WTC11 (cell line): ENCODE measurements at places on chromosomes 13 and 19. TPM values are rescaled to one million over a fixed set of nuclear protein-coding genes. Genes with fewer than 3 reads are reported as not detected.

GRCh38 chr19:39745643-39746042, 7.8 kb upstream of the CLC start:
- no peaks in the 10 kb centered on the region for H3K36me3 ChIP-seq
- H3K27ac ChIP-seq, result no peak overlapping the region
- H3K4me3 ChIP-seq, result no peak overlapping the region

DNA sequence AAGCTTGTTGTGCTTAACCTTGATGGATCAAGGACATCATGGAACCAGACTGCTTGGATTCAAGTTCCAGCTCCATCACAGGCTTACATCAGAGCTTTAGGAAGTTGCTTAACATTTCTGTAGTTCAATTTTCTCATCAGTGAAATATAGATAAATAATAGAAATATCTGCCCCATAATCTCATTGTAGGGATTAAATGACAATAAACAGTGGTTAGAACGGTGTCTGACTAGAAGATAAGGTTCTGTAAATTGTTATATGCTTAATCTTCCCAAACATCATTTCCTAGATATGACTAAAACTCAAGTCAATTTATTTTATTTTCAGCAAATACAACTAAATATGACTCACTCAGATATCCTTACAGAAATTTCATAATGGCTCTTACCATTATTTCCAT, 83.5 kb downstream of the SLITRK1 start:
- H3K36me3 ChIP-seq, result no peaks in the 10 kb centered on the region
- no peak for DNase-seq
- no peaks in the 10 kb centered on the region for H3K27me3 ChIP-seq

- H3K27me3 ChIP-seq, result peaks cover 8% of the 10 kb centered on the region
- H3K36me3 ChIP-seq, result no peaks in the 10 kb centered on the region
- peak overlapping the region; percentile 51; the same call in 1 of the 2 replicates for H3K27ac ChIP-seq
- peaks cover 54% of the 10 kb centered on the region for H3K4me1 ChIP-seq
- H3K4me3 ChIP-seq, result peak overlapping the region; percentile 57
These were observed 116.8 kb upstream of the CACNA1A start for GRCh38 chr19:13622766-13623715.

- peak; percentile 66 for DNase-seq
- H3K4me3 ChIP-seq, result peak overlapping the region; percentile 86
- H3K36me3 ChIP-seq, result peaks cover 10% of the 10 kb centered on the region
These were observed 636 bp upstream of the ZNF579 start for GRCh38 chr19:55581145-55581822.

GRCh38 chr13:45542391-45542790, 73.1 kb downstream of the ERICH6B start:
- H3K27ac ChIP-seq, result no peak overlapping the region
- no peak overlapping the region for H3K4me3 ChIP-seq
- DNase-seq, result no peak
- H3K27me3 ChIP-seq, result no peaks in the 10 kb centered on the region
- no peaks in the 10 kb centered on the region for H3K4me1 ChIP-seq

DNA sequence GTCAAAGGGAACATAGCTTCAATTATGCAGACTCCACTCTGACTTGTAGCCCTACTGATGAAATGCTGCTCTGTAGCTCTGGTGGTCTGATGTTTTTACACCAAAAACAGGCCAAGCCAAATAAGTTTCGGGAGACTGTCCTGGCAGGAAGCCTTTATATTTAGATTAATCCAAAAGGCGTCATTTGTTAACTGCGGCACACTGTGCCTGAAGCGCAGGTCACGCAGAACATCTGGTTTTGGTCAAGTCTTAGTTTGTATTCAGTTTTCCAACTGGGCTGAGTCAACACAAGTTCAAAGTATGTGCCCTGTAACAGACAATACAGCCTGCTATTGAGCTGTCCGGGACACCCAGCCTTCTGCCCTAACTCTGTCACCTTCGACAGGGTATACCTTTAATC, 154.6 kb upstream of the IPO5 start:
- H3K27me3 ChIP-seq, result peaks cover 8% of the 10 kb centered on the region; the same call in 1 of the 2 replicates
- no peak overlapping the region for H3K4me3 ChIP-seq
- H3K36me3 ChIP-seq, result peaks cover 18% of the 10 kb centered on the region
- no peak overlapping the region for H3K27ac ChIP-seq
- peaks cover 7% of the 10 kb centered on the region; the same call in 1 of the 2 replicates for H3K4me1 ChIP-seq
- no peak for DNase-seq

DNA sequence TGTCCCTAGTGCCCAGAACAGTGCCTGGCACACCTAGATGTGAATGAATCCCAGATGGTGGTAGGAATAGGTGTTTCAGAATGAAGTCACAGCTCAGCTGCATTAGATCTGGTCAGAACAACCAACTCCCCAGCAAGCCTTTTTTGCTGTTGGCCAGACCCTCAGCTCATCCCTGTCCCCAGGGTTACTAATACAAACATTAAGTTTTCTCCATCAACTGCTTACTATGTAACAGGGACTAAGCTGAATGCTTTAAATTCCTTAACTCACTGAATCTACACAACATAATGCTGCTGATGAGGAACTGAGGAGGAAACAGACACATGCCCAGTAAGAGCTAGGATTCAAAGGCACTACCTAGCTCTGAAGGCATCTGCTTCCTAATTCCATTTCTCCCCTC, 18.8 kb downstream of the SMG9 start:
- no peaks in the 10 kb centered on the region for H3K27me3 ChIP-seq
- no peak overlapping the region for H3K4me3 ChIP-seq
- peaks cover 6% of the 10 kb centered on the region; the same call in 1 of the 2 replicates for H3K4me1 ChIP-seq
- DNase-seq, result no peak

DNA sequence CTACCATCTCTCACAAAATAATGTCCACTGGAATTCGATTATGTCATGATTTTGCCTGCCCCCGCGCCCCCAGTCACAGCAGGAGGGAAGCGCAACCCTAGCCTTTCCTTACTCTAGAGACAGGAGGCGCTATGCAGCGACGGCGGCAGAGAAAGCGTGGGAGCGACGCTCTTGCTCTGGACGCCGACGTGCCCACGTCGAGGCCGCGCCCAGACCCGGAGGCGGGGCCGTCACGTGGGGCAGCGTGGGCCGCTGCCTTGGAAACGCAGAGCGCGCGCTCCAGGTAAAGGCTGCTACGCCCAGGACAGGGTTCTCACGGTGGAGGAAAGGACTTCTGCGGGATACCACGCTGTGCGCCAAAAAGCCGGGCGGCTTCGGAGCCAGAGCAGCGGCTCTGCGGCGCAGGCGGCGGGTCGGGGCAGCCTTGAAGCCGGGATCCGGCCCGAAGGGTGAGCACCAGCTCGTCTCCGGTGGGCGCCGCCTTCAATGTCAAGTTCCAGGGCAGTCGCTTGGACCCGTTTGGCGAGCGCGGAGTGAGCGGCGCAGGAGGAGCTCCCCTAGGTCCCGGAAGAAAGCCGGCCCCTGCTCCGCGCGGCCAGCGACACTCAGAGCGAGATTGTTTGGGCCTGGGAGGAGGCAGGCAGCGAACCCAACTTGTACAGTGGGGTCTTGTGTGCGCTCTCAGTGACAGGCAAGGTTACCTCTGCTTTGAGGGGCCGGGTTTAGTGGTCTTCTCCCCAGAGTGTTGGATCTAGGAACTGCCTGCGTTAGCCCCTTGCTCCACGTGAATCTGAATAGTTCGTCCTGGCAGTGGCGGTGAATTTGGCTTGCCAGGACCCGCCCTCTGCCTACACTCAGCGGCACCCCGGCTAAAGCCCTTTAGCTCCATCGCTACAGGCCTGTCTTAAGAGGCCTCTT, 121.7 kb downstream of the MRPL57 start:
- no peaks in the 10 kb centered on the region for H3K27me3 ChIP-seq
- peaks cover 26% of the 10 kb centered on the region for H3K4me1 ChIP-seq
- H3K27ac ChIP-seq, result peak overlapping the region; percentile 93
- 0 out of 2 replicates have a peak, but pooled peaks cover 2% of the 10 kb centered on the region for H3K36me3 ChIP-seq

DNA sequence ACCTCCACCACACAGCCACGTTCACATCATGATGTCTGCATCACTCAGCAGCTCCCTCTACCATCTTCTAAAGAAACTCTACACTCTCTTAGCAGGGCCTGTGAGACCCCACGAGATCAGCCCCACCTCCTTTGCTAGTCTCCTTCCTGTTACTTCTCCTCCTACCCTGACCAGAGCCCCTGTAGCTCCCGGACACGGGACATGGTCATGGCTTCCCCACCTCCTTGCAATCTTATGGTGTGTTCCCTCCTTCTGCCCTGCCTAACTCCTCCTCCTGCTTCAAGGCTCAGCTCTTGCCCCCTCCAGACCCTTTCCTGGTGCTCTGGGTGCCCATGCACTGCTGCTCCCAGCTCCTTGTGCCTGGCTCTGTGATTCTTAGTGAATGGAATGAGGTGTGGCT, 8.1 kb upstream of the MRPS31 start:
- H3K4me1 ChIP-seq, result peaks cover 12% of the 10 kb centered on the region
- no peaks in the 10 kb centered on the region for H3K27me3 ChIP-seq
- DNase-seq, result no peak
- H3K36me3 ChIP-seq, result no peaks in the 10 kb centered on the region
- H3K4me3 ChIP-seq, result no peak overlapping the region

- H3K4me1 ChIP-seq, result peaks cover 8% of the 10 kb centered on the region
- no peaks in the 10 kb centered on the region for H3K36me3 ChIP-seq
- DNase-seq, result peak; percentile 36
These were observed 107.0 kb upstream of the GPR12 start for GRCh38 chr13:26867451-26868091.

DNA sequence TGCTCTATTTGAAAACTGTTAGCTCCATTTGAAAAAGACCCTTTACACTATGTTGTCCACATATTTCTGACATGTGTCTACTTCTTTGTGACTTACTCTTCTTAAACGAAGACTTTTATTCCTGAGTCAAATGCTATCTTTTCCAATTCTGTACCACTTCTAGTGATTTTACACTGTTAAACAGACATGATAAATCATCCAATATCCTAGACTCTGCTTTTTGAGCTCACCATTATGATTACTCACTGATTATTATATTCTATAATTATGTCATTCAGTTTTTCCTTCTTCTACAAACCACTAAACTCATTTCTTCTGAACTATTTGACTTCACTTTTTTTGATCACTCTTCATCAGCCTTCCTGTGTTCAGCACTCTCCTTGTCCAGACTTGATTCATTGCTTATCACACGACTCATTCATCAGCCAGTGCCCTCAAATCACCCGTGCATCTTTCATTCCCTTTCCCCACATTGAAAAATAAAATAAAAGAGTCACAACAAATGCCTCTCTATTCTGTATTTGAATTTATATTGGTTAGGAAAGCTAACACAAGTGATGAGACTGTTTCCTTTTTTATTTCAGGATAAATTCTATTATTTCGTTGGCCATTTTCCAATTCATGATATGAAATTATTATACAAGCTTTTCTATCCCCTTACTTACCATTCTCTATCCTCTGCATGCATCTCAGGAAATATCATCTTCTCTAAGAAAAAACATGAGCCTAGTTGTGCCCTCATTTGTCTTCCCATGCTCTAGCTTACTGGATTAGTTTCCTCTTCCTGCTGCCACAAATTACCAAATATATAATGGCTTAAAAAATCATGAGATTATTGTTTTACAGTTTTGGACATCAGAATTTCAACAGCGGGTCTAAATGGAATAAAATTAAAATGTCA, 1482.1 kb upstream of the MIR17HG start:
- H3K36me3 ChIP-seq, result no peaks in the 10 kb centered on the region
- H3K27me3 ChIP-seq, result no peaks in the 10 kb centered on the region
- no peak for DNase-seq
- no peak overlapping the region for H3K4me3 ChIP-seq

DNA sequence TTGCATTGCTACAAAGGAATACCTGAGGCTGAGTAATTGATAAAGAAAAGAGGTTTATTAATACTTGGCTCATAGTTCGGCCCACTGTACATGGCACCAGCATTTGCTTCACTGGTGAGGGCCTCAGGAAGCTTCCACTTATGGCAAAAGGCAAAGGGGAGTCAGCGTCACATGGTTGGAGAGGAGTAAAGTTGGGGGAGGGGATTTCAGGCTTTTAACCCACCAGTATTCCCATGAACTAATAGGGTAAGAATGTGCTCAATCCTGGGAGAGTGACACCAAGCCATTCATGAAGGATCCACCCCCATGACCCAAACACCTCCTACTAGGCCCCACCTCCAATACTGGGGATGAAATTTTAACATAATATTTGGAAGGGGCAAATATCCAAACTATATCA, 82.5 kb upstream of the MYCBP2 start:
- H3K36me3 ChIP-seq, result no peaks in the 10 kb centered on the region
- H3K4me1 ChIP-seq, result peaks cover 20% of the 10 kb centered on the region
- no peak overlapping the region for H3K27ac ChIP-seq
- no peak for DNase-seq
- no peak overlapping the region for H3K4me3 ChIP-seq
- no peaks in the 10 kb centered on the region for H3K27me3 ChIP-seq

- H3K27me3 ChIP-seq, result peaks cover 96% of the 10 kb centered on the region
- peak overlapping the region; percentile 79 for H3K4me3 ChIP-seq
- H3K4me1 ChIP-seq, result peaks cover 34% of the 10 kb centered on the region
- peak; percentile 50 for DNase-seq
These were observed 6.3 kb upstream of the RDH13 start for GRCh38 chr19:55068950-55069864.

- H3K4me3 ChIP-seq, result peak overlapping the region; percentile 65
- no peak overlapping the region for H3K27ac ChIP-seq
- peaks cover 96% of the 10 kb centered on the region for H3K27me3 ChIP-seq
- peak; percentile 70 for DNase-seq
- H3K36me3 ChIP-seq, result no peaks in the 10 kb centered on the region
These were observed 5.8 kb upstream of the ONECUT3 start for GRCh38 chr19:1747285-1748114.

DNA sequence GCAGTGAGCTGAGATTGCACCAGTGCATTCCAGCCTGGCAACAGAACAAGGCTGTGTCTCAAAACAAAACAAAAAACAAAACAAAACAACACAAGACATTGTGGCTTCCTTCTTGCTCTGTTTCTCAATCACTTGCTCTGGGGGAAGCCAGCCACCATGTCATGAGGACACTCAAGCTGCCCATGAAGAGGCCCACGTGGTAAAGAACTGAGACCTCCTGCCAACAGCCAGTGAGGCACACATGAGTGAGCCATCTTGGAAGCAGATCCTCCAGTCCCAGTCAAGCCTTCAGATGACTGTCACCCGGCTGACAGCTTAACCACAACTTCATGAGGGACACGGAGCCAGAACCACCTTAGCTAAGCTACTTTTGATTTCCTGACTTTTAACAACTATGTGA, 25.2 kb downstream of the CPT1C start:
- H3K27ac ChIP-seq, result no peak overlapping the region
- DNase-seq, result no peak
- H3K36me3 ChIP-seq, result peaks cover 22% of the 10 kb centered on the region
- peaks cover 12% of the 10 kb centered on the region for H3K4me1 ChIP-seq

GRCh38 chr13:26548205-26548765, 9.2 kb upstream of the WASF3 start:
- H3K27ac ChIP-seq, result no peak overlapping the region
- H3K4me3 ChIP-seq, result no peak overlapping the region
- no peaks in the 10 kb centered on the region for H3K36me3 ChIP-seq
- H3K27me3 ChIP-seq, result 0 out of 2 replicates have a peak, but pooled peaks cover 3% of the 10 kb centered on the region
- H3K4me1 ChIP-seq, result no peaks in the 10 kb centered on the region

Gene PLD3
- total RNA-seq, result 190 to 200 TPM (median 193 TPM) in 3 replicates

Gene CNN1
- total RNA-seq, result 16.0 to 18.0 TPM (median 17.4 TPM) in 3 replicates

Gene PRRG2
- total RNA-seq, result 5.9 to 7.0 TPM (median 6.9 TPM) in 3 replicates

Gene MISP3
- 2.4 to 3.4 TPM (median 3.2 TPM) in 3 replicates for total RNA-seq
